ENCODE measurements at places on chromosomes 11 and 22. TPM values are rescaled to one million over a fixed set of nuclear protein-coding genes. Genes with fewer than 3 reads are reported as not detected.
A peak's percentile ranks its signal among the peaks of the same experiment; 100 is the strongest.

Gene NAV2
- 11.4 TPM for total RNA-seq

Gene SERPIND1
- total RNA-seq, result 4.1 TPM

Gene PHOX2A
- not detected for total RNA-seq

GRCh38 chr22:19596680-19597398 is 72.6 kb upstream of the CLDN5 start:
- DNase-seq, result no peak

DNA sequence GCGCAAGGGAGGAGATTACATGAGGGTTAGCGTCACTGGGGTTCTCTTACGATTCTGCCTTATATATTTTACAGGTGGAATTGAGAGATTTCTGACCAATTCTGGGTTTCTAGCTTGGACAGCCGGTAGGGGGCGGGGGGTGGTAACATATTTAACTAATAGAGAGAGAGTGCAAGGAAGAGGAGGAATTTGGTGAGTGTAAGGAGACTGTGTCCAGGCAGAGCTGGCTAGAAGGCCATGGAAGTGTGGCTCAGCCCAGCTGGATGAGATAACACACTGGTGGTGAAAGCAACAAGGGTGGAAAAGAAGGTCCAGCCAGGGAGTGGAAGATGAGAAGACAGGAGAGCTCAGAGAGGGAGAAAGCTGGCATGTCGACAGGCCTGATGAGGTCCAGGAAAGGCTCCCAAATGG is 56.5 kb downstream of the ST3GAL4 start:
- peak; percentile 86 for DNase-seq

GRCh38 chr22:26439559-26439958 is 10.5 kb downstream of the ASPHD2 start:
- DNase-seq, result no peak

DNA sequence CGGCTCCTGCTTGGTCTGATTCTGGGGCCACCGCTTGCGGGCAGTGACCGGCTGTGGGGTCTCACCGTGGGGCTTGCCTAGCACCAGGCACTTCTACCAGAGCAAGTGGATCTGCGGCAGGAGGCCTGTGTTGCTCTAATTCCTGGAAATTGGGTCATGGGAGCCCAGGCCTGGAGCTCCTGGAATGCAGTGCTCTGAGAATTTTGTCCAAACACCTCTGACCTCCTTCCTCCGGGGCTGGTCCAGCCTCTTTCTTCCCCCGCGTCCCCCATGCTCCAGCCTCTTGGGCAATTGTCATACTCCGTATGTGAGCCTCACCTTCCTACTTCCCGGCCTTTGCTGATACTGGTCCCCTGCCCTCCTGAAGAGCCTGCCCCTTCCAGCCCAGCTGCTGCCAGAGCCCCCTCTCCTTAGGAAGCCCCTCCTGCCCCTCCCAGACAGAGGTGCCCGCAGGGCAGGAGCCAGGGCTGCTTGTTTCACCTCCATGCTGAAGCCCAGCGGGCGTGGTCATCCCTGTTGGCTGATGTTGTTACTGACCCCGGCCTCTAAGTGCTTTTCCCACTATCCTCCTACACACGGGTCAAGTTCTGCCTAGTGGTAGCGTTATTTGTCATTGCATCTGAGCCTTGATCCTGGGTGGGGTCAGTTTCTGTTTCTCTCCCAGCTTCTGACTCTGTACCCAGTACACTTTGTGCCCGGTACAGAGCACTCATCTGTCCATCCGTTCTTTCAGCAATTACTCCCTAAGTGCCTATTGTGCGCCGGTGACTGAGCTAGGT is 9.6 kb downstream of the MGAT3 start:
- no peak for DNase-seq

- no peak for DNase-seq
These were observed 6.0 kb downstream of the P2RX6 start for GRCh38 chr22:21020802-21021429.

GRCh38 chr11:68707527-68707926 is 23.2 kb downstream of the GAL start:
- no peak for DNase-seq

DNA sequence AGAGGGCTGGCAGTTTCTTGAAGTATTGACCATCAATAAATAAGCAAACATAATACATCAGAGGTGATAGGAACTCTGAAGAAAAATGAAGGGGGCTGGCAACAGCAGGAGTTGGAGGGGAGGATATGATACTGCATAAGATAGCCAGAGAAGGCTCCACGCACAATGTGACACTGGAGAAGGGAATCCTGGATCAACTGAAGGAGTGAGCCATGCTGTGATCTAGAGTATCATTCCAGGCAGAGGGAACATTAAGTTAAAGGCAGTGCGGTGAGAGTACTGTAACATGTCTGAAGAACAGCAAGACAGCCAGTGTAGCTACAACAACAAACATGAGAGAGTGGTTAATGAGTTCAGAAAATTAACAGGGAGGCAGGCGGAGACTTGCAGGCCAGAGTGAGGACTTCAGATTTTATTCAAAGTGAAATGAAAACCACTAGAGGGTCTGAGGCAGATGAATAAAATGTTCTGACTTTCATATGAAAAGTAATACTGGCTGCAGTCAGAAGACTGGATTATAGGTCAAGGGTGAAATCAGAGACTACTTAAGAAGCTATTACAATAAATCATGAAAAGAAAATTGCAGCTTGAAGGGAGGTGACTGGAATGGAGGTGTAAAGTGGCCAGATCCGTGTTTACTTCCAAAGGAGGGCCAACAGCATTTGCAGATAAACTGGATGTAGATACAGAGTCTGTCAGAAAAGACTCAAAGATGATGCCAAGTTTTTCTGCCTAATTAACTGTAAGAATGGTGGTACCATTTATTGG is 49.4 kb downstream of the RRAS2 start:
- DNase-seq, result no peak

Gene MUC6
- not detected for total RNA-seq
